ENCODE measurements at places on chromosomes 7 and 10. TPM values are rescaled to one million over a fixed set of nuclear protein-coding genes. Genes with fewer than 3 reads are reported as not detected.

Gene TUBB8
- total RNA-seq: 0.88 TPM

Gene AOC1
- not detected for total RNA-seq

Gene PTF1A
- not detected for total RNA-seq

Gene ARPC1A
- total RNA-seq: 117 TPM

Gene GLUD1
- total RNA-seq: 156 TPM

Gene CNPY1
- not detected for total RNA-seq

DNA sequence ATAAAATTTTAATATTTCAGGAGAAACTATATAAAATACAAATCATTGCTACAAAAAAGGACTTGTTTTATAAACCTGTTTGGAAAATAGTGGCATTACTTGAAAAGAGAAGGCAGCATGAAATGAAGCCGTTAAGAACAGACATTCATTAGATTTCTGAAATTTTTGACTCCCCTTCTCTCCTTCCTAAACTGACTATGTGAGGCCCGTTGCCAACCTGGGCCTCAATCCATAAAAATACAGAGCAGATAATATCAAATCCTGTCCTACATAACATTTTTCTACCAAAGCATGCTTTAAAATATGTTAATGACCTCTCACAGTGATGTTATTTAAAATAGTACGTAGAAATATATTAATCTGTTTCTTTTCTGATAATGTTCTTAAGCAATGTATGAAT is 34.5 kb upstream of the ING3 start:
- DNase-seq: no peak

GRCh38 chr7:143479055-143479766 is 1.5 kb downstream of the TAS2R41 start:
- DNase-seq: no peak

- no peak for DNase-seq
These were observed 75.8 kb upstream of the PAX2 start for GRCh38 chr10:100669616-100670015.

DNA sequence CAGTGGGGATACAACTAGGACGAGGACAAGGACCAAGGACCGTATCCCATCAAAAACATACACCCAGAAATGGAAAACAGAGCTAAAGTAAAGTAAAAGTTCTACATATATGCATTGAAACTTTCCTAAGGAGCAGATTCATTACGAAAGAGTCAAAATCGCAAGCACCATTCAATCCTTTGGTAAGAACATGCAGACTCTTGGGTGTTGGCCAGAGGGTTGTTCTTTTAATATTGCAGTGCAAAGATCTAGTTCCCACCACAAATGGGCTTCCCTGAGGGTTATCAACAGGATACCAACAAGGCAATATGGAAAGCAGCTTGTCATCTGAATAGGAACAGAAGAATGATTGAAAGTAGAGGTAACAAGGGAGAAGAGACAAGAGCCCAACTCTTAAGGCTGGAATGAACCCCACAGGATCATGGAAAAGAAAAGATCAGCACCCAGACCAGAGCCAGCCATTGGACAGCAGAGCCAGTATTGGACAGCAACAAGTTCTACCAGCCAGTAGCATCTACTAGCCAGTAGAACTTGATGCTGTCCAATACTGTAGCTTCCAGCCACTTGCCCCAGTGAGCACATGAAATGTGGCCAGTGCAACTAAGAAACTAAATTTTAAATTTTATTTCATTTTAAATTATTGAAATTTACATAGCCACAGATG is 66.0 kb downstream of the OSBPL3 start:
- DNase-seq: no peak

GRCh38 chr10:10734356-10735064 is 283.2 kb upstream of the CELF2 start:
- no peak for DNase-seq

DNA sequence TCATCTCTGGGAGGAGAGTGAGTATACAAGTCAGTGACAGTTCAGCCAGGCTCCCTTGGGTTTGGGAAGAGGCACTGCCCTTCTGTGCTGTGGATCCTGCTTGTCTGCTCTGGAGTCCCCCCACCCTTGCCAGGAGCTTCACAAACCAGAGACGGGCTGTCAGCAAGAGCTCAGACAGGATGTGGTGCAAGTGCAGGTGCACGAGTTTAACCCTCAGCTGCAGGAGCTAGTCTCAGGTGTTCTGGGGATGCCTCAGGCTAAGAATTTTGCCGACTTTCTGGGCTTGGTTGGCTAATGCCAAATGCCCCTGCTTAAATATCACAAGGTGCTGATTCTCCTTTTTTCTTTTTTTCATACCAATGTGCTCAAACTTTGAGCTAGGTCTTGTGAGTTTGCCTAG is 22.3 kb downstream of the ZNF783 start:
- DNase-seq: no peak

GRCh38 chr7:44470135-44470479 is 20.4 kb downstream of the NUDCD3 start:
- DNase-seq: no peak

DNA sequence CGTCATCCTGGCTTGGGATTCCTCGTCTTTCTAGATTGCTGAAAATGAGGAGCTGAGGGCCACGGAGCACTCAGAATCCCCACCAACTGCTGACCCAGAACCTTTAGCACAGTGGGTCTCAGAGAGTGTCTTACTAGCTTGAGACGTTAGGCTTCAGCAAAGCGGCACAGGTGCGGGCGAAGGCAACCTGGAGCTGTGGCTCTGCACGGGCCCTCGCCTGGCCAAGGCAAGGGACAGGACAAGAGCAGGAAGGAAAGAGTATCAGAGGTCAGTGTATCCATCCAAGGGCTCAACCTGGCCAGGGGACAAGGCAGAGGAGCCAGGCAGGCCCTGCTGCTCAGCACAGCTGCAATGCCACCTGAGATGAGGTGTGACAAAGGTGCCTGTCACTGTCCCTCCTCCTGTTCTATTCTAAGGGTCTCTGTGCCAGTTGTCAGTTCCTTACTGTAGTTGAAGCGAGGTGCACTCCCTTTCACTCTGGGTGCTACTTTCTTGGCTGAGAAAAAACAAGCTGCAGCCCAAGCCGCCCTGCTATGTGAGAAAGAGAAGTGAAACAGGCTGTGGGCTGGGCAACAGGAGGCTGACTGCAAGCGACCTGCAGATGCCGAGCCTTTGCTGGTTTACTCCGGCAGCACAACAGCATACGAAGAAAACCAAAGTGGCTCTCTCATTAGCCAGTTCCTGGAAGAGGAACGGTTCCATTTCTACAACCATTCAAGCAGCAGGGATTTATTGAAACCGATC is 33.3 kb upstream of the KDM7A start:
- no peak for DNase-seq

DNA sequence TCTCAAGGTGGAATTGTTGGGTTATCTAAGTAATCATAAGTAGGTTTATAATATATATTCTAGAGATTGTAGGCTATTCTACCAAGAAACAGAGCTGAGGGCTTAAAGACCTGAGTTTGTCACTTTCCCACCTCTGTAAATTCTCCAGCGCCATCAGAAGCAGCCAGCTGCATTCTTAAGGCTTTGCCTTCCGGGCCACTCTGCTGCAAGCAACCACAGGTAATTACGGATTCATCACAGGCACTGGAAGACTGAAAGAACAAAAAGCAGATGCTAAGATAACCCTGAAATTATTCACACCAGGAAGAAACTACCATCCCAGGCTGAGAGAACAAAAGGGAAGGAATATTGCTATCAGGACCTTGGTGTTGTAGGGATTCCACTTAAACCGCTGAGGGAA is 137.8 kb upstream of the JCAD start:
- DNase-seq: no peak

GRCh38 chr7:23353172-23353571 is 54.0 kb downstream of the MALSU1 start:
- DNase-seq: no peak

GRCh38 chr10:86410542-86411124 is 44.0 kb upstream of the GRID1 start:
- no peak for DNase-seq

GRCh38 chr7:97120713-97121457 is 3.4 kb downstream of the SDHAF3 start:
- no peak for DNase-seq

- DNase-seq: no peak
These were observed 45.2 kb upstream of the MSMB start for GRCh38 chr10:46091080-46091827.

- no peak for DNase-seq
These were observed 91.3 kb upstream of the SMIM30 start for GRCh38 chr7:113209449-113210203.

DNA sequence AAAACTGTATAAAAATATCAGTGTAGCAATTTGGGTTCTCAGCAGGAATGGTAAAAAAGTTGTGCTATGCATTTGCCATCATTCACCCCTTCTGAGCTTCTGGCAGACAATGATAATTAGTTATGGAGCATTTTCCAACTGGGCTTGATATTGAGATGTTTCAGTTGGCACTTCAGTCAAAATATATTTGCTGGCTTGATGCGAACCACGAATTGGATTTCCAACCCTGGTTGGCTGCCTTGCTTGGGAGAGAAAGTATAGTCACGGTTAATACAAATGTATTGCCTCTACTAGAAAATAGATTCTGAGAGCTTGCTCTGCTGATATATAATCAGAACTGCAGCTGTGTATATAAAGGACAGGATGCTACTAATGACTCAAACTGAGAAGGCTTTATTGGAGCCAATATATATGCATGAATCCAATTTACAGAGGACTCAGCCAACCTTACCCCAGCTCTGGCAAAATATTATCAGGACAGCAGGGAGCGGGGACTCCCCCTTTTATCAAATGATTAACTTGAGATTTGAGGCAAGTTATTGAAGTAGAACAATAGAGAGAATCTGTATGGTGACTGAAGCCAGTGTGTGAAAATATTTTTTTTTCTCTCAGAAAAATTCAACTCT is 219.8 kb upstream of the SMIM30 start:
- no peak for DNase-seq

GRCh38 chr10:867807-868206 is 63.7 kb downstream of the LARP4B start:
- DNase-seq: no peak

GRCh38 chr7:28338041-28338440 is 74.3 kb upstream of the CREB5 start:
- no peak for DNase-seq

- no peak for DNase-seq
These were observed 3.1 kb downstream of the CYP2W1 start for GRCh38 chr7:985915-986741.

DNA sequence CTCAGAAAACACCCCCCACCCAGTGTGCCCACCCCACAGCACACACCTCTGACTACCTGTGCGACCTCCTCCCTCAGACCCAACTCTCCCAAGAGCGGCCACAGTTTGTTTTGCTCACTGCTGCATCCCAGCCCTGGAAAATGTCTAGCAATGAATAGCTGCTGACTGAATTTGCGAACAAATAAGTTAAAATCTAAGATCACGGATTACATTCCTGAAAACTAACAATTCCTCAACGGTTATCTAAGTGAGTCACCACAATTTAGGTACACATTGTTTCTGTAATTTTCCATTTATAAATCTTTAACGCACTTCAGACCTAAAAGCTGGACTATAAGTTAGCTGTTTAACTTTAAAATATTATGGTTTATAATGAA is 235.2 kb downstream of the ZMYND11 start:
- no peak for DNase-seq

DNA sequence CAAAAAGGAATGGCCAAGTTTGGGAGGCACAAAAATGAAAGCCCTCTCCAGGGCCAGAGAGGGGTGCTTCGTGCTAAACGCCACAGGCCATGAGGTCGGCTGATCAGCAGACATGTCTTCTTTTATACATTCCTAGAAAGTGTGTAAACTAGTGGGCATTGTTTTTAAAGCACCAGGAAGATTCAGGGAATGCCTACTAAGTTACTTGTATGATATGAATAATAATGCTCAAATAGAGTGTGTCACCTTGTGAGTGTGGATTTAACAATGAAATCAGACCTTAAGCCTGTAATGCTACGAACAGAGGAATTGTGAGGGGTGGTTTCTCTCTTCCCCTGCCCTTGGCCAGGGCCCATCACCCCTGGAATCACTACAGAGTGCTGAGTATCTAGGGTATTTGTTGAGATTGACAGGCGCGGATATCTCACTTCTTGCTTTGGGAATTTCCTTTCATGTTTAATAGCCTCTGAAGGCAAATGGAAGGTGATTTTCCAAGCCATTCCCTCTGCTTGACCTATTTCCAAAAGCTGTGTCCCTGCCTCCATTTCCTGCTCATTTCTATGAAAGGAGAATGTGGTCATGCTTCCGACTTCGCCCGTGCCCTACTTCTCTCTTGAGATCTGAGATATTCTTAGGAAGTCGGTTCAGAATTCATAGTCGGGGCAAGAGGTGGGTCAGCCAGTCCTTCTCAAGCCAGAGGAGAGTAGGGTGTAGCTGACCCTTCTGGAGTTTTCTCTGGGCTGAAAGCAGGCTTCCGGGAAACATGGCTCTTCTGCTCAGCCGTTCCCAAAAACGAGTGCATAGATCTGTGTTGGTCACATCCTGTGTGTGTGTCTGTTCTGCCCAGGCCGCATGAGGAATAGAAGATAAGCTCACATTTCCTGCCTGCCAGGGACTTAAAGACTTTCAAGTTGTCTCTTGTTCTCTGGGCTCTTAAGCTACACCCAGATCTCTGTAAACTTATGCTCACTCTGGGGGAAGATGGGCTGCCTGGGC is 167.8 kb upstream of the ITGB1 start:
- DNase-seq: no peak

- DNase-seq: no peak
These were observed 30.0 kb downstream of the GLUD1 start for GRCh38 chr10:87064651-87065050.

- no peak for DNase-seq
These were observed 542.4 kb upstream of the GALNT17 start for GRCh38 chr7:70589590-70589989.

DNA sequence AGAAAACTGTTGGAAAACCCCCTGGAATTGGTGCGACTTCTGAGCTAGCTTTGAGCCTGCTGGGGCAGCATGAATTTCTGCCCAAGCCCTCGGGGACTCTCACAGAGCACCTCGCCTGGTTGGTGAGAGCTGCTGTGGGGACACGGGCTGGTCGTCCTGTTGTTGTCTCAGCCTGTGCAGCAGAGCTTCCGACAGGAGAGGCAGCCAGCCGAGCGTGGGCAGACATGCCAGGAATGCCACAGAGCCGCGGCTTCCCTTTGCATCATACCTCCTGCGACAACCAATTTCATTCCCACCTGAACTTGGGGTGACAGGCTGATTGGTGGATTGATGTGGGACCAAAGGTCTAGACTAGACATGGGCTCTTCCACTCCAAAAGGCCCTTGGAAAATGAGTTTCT is 60.2 kb upstream of the NRBF2 start:
- DNase-seq: no peak

- no peak for DNase-seq
These were observed 100.4 kb upstream of the SH2B2 start for GRCh38 chr7:102186306-102186705.

DNA sequence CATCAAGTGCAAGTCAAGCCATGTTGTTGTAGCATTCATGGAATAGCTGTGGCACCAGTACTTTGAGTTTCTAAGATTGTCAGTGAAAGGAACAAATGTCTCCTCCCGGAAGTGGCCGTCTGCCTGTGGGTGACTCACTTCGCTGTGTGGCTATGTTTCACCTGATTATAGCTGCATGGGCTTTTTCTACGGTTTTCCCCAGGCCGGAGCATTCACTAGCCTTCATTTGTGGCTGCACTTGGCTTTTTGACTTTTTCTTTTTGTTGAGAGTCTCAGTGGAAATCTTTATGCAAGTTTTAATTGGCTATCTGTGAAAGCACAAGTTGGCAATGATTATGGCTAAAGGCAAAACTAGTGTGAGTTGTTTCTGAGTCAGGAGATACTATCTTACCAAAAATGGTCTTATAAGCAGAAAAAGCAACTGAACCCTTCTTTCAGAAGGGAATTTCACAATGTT is 35.0 kb downstream of the SRI start:
- no peak for DNase-seq

GRCh38 chr10:101305320-101306241 is 48.4 kb upstream of the BTRC start:
- no peak for DNase-seq

Measured in omental fat pad (tissue), 4 donors.